ENCODE measurements at places on chromosomes 1 and 21. TPM values are rescaled to one million over a fixed set of nuclear protein-coding genes. Genes with fewer than 3 reads are reported as not detected.

IFNLR1 gene
- 19.9 TPM for total RNA-seq

PCP4 gene
- total RNA-seq: 20.3 TPM

OR2T11 gene
- total RNA-seq: not detected

RRAGC gene
- 26.1 TPM for total RNA-seq

DNA sequence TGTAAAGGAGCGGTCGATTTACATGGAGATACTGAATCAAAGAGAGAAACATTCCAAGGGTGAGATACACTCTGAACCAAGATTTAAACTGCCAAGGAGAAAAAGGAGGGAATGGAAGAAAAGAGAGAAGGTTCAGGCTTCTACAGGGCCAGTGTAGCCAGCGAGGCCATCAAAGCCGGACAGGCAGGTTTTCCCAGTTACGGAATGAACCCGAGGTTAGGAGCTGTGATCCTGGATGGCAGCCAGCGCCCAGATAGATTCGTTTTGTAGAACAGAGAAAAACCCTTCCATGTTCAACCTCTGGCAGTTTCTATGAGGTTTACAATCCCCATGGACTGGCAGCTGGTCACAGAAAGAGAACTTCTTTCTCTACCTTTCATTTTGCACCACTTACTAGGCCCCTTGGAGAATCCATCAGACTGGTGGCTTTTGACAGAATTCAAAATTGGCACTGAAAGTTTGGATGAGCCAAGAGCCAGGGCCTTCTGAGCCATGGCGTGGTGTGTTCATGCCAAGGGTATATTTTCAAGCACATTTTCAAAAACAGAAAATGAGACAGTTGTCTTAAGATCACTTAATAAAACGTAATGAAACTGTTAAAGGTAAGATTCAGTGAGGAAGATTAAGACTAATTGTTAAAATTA, 171.5 kb downstream of the RUNX1 start:
- H3K36me3 ChIP-seq: peaks cover 14% of the 10 kb centered on the region
- peaks cover 15% of the 10 kb centered on the region for H3K4me1 ChIP-seq
- H3K27ac ChIP-seq: peak overlapping the region; percentile 11
- no peak for DNase-seq
- H3K27me3 ChIP-seq: peaks cover 6% of the 10 kb centered on the region

DNA sequence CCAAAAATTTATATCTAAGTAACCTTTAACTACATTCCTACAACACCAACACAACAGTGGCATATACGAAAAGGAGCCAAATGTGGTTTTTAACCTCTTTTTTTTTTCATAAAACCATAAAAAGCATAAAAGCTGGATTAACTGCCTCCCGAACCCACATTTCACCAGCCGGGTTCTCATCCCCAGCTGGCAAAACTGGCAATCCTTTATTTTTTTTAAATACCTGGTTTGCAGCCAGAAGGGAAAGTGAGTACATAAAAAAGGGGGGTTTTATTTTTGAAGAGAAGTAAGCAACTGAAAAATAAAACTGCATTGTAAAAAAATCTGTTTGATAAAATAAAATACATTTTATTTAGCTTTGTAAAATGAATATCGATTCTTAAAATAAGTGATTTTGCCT, 295.4 kb downstream of the AKT3 start:
- H3K27ac ChIP-seq: no peak overlapping the region
- H3K4me3 ChIP-seq: no peak overlapping the region
- peaks cover 3% of the 10 kb centered on the region for H3K36me3 ChIP-seq
- H3K27me3 ChIP-seq: no peaks in the 10 kb centered on the region

DNA sequence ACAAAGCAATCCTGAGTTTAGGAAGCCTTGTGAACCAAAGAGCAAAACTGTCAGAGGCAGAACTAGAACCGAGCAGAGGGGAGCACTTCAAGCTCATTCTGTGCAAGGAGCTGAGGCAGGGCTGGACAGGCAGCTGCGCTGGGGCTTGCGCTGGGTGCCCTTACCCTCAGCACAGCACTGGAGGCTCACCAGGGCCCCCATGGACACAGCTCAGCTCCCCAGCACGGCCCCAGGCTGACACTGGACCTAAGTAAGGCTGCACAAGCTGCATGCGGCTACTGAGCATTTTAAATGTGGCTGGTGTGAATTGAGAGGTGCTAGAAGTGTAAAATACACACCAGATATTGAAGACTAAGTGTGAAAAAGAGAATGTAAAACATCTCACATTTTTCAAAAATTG, 22.1 kb downstream of the TMEM63A start:
- H3K27ac ChIP-seq: no peak overlapping the region
- H3K4me3 ChIP-seq: no peak overlapping the region
- no peaks in the 10 kb centered on the region for H3K27me3 ChIP-seq
- H3K36me3 ChIP-seq: no peaks in the 10 kb centered on the region

DNA sequence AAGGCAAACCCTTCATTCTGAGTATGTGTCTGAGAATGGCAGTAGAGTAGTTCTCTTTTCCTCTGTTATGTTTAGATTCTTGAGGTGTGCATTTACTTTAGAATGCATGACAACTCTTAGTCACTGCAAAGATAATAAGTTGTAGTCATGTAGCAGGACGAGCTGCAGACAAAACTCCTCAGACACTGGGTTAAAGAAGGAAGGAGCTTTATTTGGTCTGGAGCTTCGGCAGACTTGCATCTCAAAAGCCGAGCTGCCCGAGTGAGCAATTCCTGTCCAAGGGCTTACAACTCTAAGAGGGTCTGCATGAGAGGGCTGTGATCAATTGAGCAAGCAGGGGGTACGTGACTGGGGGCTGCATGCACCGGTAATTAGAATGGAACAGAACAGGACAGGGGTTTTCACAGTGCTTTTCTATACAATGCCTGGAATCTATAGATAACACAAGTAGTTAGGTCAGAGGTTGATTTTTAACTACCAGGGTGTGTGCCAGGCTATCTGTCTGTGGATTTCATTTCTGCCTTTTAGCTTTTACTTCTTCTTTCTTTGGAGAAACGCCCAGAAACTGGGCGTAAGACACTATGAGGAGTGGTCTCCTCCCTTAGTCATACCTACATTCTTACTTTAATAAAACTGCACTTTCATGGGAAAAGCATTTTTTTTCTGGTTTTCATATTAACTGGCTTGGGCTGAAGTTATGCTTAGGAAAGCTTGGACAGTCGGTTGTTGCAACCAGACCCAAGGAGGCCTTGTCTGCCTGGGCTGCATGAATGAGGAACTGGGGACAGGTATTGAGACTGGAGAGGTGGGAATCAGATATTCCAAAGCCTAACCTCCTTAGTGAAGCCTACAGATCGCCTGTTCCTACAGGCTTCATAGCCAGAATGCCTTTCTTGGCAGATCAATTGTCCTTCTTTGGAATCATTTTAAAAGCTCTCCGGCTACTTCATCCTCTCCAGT, 115.1 kb downstream of the RHOU start:
- peaks cover 25% of the 10 kb centered on the region for H3K4me1 ChIP-seq
- no peaks in the 10 kb centered on the region for H3K27me3 ChIP-seq
- peak overlapping the region; percentile 82 for H3K27ac ChIP-seq
- DNase-seq: no peak

DNA sequence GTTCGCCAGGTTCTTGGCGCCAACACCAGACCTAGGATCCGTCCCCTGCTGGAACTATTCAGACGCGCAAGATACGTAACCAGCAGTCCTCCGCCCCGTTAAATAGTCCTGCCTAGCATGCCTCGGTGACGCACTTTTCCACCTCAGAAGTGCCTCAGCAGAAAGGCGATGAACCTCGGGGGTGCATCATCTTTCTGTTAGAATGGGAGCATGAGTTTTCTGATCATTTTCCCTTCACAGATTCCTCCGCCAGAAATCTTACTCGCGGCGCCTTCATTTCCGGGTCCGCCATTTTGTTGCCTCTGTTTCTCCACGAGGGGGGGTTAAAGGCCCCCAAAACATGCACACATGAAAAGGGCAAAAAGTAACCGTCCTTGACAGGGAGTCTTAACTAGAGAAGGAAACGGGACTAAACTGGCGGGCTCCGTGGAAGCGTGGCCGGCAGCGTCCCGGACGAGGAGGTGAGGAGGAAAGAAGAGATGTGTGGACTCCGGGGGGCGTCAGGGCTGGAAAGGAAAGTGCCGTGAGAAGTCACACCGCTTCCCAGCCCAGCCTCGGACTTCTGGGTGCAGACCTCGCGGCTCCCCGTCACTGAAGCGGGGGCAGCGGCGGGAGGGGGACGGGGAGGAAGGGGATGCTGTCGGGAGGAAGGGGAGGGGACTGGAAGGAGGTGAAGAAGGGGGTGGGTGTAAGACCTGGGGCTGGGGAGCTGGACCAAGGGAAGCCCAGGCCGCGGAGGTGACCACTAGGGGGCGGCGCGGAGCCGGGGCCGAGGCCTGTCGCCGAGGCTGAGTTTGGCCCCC, at the start of gene GABPB2:
Gene GABPB2 (plus strand): TSS at position 288 of the 803 bp plus-strand sequence. CDS start 17,429 bp downstream, outside the sequence.
- no peaks in the 10 kb centered on the region for H3K27me3 ChIP-seq
- peaks cover 14% of the 10 kb centered on the region for H3K4me1 ChIP-seq
- peak within 1 kb of the TSS; percentile 99 for H3K27ac ChIP-seq
- H3K4me3 ChIP-seq: peak within 1 kb of the TSS; percentile 100

Measured in type B pancreatic cell (in vitro differentiated cells).